ENCODE measurements at places on chromosomes 6 and 20. TPM values are rescaled to one million over a fixed set of nuclear protein-coding genes. Genes with fewer than 3 reads are reported as not detected.

Gene PDE7B
- total RNA-seq: 11.1 TPM

Gene C20orf202
- total RNA-seq: 1.1 TPM

Gene CALHM5
- total RNA-seq: 2.3 TPM

Gene PSORS1C2
- not detected for total RNA-seq

Gene SRSF3
- total RNA-seq: 138 TPM

Gene LRFN2
- total RNA-seq: not detected

Gene ATP9A
- total RNA-seq: 128 TPM

Gene DNAAF9
- 35.5 TPM for total RNA-seq

Gene TMC2
- 0.68 TPM for total RNA-seq

Gene HLA-DQA2
- 1.7 TPM for total RNA-seq

Gene ELOVL2
- not detected for total RNA-seq

Gene TSPO2
- total RNA-seq: not detected

Gene COQ3
- 10.2 TPM for total RNA-seq

Gene IMPG1
- total RNA-seq: not detected

Gene MYBL2
- not detected for total RNA-seq

Gene RWDD2A
- total RNA-seq: 3.5 TPM

Gene PAK5
- not detected for total RNA-seq

Gene ABT1
- 9.3 TPM for total RNA-seq

Gene BFSP1
- total RNA-seq: 0.34 TPM

Gene FOXS1
- not detected for total RNA-seq

Gene RNF217
- total RNA-seq: 46.6 TPM

Gene ERMARD
- 18.7 TPM for total RNA-seq

Gene SLC22A16
- not detected for total RNA-seq

Gene RAET1L
- not detected for total RNA-seq

Gene PRR18
- total RNA-seq: not detected

Gene MEI4
- total RNA-seq: not detected

Gene VIP
- total RNA-seq: 3.2 TPM

Gene TBC1D20
- 37.2 TPM for total RNA-seq

Gene PGC
- not detected for total RNA-seq

Gene RFX6
- not detected for total RNA-seq

Gene FAM209B
- total RNA-seq: not detected

Gene GJA1
- 40.5 TPM for total RNA-seq

Gene KCNG1
- total RNA-seq: not detected

Gene SLC22A3
- total RNA-seq: 9.8 TPM

Gene OPRL1
- total RNA-seq: 1.9 TPM

Gene OR12D3
- total RNA-seq: not detected

Gene RNF182
- total RNA-seq: 0.38 TPM

Gene CPNE5
- total RNA-seq: 0.19 TPM

Gene PSORS1C1
- total RNA-seq: 0.34 TPM

Gene DEFB126
- total RNA-seq: not detected

Gene WFDC11
- not detected for total RNA-seq

Gene KCNB1
- total RNA-seq: 13.7 TPM

Gene TTK
- total RNA-seq: 1.1 TPM

Gene NR2E1
- not detected for total RNA-seq

Gene HLA-DQA1
- 6.6 TPM for total RNA-seq

Gene ZGPAT
- total RNA-seq: 13.9 TPM

Measured in subcutaneous adipose tissue (tissue), 4 donors.